Activated T-cell treated with anti-CD3 and anti-CD28 coated beads, Interleukin-2, amount 50 U/mL, for 4 hours (primary cell): ENCODE measurements at places on chromosomes 6 and 20.

- no peak for DNase-seq
Measured at GRCh38 chr6:111808493-111808892, 64.8 kb downstream of the FYN start.

DNA sequence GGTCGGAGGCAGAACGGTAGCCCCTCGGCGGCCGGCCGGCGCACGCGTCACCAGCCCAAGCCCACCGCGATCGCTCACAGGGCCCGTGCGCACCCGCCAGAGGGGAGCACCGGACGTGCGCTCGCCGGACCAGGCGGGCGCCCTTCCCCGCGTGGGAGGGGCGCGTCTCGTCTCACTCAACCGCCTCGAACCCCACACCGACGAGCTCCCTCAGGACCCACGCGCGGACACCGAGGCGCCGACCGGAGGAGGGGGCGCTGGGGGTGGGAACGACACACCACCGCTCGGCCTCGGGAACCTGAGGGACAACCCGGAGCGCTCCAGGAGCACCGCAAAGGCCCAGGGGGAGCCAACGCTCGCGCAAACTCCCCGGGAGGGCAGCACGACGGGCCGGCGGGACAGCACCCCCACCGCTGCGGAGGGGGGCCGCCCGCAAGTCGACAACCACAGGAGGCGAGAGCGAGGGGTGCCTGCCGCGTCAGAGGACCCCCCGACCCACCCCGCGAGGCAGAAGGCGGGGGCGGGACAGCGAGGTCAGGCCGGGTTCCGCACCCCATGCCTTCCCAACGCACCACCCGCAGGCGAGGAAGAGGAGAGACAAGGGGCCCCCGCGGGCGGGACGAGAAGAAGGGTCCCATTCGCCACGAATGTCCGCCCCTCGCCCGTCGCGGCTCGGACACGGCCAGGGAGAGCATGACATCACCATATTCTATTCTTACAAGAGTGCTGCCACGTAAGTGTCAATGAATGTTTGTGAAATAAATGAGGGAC lies 512.7 kb upstream of the ZNF337 start:
- DNase-seq, result peak; percentile 5

- DNase-seq, result no peak
Measured at GRCh38 chr6:156757849-156758248, 19.3 kb upstream of the ARID1B start.

DNA sequence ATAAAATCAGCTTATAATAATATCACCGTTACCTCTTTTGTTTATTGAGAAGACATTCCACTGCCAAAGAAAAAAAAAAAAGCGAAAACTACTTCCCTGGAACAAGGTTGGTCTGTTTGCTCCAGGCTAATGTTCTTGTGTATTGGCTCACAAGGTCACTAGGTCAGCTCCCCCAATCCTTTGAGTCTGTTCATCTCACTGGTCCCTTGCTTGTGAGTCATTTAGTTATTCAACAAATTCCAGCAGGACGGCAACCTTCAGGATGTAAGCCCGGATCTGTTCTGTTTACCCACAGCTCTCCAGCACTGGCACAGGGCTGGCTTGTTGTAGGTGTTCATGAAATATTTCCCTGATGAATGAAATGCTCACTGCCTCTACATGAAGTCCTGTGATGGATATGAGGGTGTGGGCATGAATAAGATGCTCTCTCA lies 3.3 kb downstream of the ARHGAP40 start:
- no peak for DNase-seq

GRCh38 chr6:13454286-13455221 lies 32.8 kb downstream of the GFOD1 start:
- peak; percentile 82 for DNase-seq

DNA sequence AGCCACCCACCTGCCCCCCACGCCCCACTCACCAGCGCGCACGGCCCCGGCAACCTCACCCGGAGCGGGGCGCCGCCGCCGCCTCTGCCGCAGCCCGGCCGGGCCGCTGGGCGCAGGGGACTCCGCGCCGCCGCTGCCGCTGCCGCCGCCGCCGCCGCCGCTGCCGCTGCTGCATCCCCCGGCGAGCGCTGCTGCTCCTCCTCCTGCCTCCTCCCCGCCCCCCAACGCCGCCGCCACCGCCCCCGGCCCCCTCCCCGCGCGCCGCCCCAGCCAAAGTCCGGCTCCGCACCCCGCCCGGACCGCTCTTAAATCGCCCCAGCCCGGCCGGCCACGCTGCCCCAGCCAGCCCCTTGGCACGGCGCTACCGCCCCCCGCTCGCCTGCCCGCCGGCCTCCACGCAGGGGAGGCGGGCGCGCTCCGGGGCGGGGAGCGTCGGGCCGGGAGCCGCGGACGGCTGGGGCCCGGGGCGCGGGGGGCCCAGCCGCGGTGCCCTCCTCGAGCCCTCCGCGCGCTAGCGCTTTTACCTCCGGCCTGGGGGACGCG lies at the start of gene SULF2:
Gene SULF2 (minus strand): TSS at position 171 of the 543 bp plus-strand sequence. CDS start 28,118 bp downstream, outside the sequence.
- no peak for DNase-seq

GRCh38 chr6:25449774-25450173 lies 170.6 kb downstream of the CARMIL1 start:
- no peak for DNase-seq

GRCh38 chr6:69216127-69216526 lies 580.7 kb downstream of the LMBRD1 start:
- no peak for DNase-seq

- DNase-seq, result no peak
Measured at GRCh38 chr6:90087106-90087833, 193.0 kb downstream of the GJA10 start.

- no peak for DNase-seq
Measured at GRCh38 chr6:75116946-75117345, 88.9 kb downstream of the COL12A1 start.
